Activated CD4-positive, alpha-beta T cell treated with anti-CD3 and anti-CD28 coated beads, Interleukin-2, amount 50 U/mL, for 1 hour (primary cell): ENCODE measurements at places on chromosomes 1 and 21.
A peak's percentile ranks its signal among the peaks of the same experiment; 100 is the strongest.

DNA sequence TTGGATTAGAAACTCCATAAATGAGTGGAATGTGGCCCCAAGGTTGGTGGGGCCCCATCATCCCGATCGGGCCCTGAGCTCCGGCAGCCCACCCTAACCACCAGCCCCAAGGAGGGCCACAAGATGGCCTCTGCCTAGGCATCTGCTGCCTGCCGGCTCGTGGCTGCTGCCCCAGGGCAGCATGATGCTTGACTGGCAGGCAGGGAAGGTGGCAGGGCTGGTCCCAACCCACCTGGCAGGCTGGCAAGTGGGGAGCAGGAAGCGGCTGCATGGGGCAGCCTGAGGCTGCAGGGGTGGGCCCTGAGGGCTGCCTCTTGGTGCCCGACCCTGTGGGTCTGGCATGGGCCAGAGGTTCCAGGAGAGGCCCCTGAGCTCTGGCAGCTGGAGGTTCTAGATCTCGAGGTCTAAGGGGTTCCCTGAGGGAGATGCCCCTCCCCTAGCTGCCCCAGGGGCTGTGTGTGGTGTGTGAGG, 760 bp upstream of the GJC2 start:
- no peak for DNase-seq

- DNase-seq, result no peak
Measured at GRCh38 chr1:231584117-231584516, 42.5 kb upstream of the DISC1 start.

DNA sequence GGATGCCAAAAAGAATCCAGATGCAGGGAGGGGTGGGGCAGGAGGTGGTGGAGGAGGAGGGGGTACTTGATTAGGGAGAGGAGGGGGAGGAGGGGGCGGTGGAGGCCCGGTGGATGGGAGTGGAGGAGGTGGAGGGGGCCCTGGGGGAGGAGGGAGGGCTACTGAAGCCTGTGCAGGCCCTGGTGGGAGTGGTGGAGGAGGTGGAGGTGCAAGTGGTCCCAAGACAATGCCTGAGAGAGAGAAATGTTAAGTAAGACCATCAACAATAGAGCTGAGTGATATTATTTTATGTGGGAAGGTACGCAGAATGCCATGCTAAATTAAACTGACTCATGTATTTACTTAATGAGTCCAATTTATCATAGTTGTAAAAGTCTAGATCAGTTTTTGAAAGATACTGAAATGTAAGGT, 86.8 kb upstream of the LBR start:
- no peak for DNase-seq

GRCh38 chr1:38179483-38179882, 132.9 kb upstream of the POU3F1 start:
- no peak for DNase-seq

DNA sequence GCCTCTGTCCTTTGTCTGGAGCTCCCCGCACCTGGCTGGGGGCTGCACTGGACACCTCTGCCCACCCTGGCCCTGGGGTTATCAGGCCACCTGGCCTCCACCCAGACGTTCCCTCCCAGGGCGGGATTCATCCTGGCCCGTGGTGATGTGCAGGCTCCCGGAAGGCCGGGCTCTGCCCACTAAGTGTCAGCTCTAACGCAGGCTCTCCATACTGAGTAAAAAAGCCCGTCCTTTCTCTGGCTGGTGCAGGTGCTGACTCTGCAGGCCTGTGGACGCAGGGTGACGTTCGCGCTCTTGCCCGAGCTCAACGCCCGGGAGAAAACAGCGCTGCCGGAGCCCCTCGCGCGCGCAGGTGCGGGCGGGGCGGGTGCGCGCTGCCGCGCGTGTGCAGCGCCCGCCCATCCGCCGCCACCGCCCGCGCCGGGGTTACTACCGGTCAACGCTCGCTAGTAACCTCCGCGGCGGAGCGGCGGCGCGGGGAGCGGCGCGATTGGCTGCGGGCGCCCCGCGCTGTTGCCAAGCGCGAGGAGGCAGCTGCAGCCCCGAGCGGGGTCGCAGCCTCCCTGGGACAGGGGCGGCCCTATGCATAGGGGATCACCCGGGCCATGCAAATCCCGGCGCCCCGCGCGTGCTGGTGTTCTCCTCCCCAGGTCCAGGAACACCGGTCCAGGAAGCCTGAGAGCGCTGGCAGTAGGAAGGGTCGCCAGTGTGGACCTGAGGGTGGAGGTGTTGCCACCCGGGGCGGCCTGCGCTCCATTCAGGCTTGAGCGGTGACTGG, 15.7 kb downstream of the ABCG1 start:
- peak; percentile 87 for DNase-seq

- DNase-seq, result no peak
Measured at GRCh38 chr1:90488451-90488850, 228.7 kb downstream of the BARHL2 start.

DNA sequence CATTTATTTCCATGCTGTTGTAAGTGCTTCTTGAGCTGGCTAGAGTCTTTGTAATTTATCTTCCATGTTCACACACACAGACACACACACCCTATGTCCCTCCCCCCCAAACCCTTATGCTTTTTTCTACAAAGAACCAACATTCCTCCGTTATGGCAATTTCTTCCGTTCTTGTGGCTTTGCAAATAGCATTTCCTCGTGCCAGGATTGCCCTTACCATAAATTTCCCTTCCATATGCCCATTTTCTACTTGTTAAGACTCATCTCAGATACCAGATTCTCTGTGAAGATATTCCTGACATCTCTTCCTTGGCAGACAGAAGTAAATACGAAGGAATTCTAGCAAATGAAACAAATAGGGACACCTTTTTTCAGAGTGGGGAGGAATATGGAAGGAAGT, 26.0 kb downstream of the RALGPS2 start:
- no peak for DNase-seq

- no peak for DNase-seq
Measured at GRCh38 chr1:31524186-31524901, 52.0 kb upstream of the TINAGL1 start.

GRCh38 chr1:230230948-230231773, 164.1 kb downstream of the GALNT2 start:
- no peak for DNase-seq

DNA sequence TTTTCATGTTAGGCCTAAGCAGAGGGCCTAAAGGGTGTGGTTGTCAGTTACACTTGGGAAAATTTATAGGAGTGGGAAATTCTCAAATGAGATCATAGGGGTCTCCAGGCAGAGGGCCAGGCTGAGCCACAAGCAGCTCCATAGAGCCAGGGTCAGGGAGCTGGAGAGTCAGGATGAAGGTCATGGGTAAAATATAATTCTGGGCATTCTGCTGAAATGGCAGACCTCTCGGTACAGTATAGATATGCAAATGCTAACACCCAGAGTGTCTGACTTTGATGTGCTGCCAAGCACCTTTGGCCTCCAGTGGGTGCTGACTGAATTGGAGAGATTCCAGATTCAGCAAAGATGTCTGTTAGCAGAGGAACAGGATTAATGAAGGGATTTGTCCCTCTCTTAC, 40.1 kb downstream of the DNM3 start:
- no peak for DNase-seq

GRCh38 chr1:243213045-243213787, 41.9 kb downstream of the CEP170 start:
- no peak for DNase-seq

- no peak for DNase-seq
Measured at GRCh38 chr1:5990913-5991312, 1.3 kb downstream of the NPHP4 start.

- no peak for DNase-seq
Measured at GRCh38 chr1:28064064-28064463, 24.3 kb downstream of the EYA3 start.

- DNase-seq, result no peak
Measured at GRCh38 chr21:16457498-16457897, 727.7 kb downstream of the USP25 start.

DNA sequence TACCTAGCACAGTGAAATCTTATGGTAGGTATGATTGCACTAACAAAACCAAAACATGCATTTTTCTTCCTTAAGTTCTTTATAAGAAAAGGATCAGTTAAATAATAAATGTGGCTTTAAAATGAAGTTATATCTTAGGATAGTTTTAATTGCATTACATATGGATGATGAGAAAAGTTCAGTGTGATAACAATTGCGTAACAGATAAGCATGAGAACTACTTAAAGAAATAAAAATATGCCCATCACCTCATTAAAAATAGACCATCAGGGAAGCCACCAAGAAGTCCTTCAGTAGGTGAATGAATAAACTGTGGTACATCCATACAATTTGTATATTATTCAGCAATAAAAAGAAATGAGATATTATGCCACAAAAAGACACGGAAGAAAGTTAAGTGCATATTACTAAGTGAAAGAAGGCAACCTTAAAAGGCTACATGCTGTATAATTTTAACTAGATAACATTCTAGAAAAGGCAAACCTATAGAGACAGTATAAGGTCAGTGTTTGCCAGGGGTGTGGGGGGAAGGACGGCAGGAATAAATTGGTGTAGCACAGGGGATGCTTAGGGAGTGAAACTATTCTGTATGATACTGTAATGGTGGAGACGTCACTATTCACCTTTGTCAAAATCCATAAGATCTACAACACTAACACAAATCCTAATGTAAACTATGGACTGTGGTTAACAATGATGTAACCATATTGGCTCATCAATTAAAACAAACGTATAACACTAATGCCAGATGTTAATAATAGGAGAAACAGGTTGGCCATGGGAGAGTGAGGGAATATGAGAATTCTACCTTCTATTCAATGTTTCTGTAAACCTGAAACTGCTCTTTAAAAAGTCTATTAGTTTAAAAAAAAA, 42.9 kb downstream of the MPZL1 start:
- DNase-seq, result no peak

GRCh38 chr1:93964777-93965200, 55.6 kb upstream of the GCLM start:
- DNase-seq, result no peak

- DNase-seq, result no peak
Measured at GRCh38 chr1:195908121-195908520, 700.1 kb downstream of the KCNT2 start.

DNA sequence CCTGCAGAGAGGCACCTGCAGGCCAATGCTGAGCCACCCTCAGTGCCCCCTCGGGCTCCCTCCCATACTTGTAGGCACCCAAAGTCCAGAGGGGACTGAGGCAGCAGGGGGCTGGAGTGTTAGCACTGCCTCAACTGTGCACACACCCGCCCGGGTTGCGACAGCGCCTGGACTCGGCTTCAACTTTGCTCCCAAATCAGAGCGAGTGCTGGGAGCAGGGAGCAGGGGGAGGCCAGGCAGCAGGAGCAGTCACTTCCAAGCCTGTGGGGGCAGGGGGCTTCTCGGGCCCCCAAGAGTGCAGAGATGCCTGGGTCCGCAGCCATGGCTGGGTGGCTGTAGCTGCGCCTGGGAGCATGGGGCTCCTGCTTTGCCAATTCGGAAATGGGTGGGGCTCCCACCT, 79.5 kb downstream of the DISP1 start:
- no peak for DNase-seq

GRCh38 chr1:153390938-153391710, at the start of gene S100A8:
Gene S100A8, minus strand, starts transcription at chr1:153391073. Its CDS starts 538 bp downstream, at chr1:153390535.
- no peak for DNase-seq

- no peak for DNase-seq
Measured at GRCh38 chr1:79460773-79461436, 454.4 kb upstream of the ADGRL4 start.

DNA sequence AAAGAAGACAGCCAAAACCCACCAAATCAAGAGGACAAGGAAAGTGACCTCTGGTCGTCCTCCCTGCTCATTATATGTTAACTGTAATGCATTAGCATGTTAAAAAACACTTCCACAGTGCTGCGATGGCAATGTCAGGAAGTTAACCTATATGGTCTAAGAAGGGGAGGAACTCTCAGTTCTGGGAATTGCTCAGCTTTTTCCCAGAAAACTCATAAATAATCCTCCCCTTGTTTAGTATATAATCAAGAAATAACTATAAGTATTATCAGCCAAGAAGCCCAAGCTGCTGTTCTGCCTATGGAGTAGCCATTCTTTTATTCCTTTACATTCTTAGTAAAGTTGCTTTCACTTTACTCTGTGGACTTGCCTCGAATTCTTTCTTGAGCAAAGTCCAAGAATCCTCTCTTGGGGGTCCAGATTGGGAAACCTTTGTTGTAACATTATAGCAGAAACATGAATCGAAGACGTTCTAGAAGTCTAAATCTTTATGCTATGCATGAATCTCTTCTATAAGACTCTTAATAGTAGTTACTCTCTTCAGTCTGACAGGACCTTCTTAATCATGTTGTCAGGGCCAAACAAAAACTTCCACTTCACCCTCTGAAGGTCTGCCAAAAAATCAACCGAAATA, 110.0 kb upstream of the VANGL1 start:
- no peak for DNase-seq

GRCh38 chr1:203280061-203280460, 25.3 kb upstream of the BTG2 start:
- DNase-seq, result no peak

DNA sequence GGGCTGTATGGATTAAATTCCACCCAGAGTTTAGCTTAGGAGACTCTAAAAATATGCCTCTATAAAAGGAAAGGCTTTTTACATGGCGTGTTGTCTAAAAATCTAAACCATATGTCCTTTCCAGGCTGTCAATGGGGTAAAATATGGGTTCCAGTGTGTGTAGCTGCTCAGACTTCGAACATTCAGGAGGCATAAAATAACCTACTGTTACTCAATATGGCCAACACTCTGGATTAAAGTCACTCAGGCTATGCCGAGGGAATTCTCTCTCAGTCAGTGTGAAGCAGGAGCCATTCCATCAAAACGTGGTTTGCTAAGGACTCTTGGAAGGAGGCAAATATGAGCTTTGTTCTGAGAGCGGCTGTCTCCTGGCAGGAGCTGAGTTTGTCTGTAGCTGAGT, 135.3 kb downstream of the RUNX1 start:
- no peak for DNase-seq

GRCh38 chr1:203807196-203807595, 11.8 kb downstream of the ZBED6 start:
- DNase-seq, result no peak

DNA sequence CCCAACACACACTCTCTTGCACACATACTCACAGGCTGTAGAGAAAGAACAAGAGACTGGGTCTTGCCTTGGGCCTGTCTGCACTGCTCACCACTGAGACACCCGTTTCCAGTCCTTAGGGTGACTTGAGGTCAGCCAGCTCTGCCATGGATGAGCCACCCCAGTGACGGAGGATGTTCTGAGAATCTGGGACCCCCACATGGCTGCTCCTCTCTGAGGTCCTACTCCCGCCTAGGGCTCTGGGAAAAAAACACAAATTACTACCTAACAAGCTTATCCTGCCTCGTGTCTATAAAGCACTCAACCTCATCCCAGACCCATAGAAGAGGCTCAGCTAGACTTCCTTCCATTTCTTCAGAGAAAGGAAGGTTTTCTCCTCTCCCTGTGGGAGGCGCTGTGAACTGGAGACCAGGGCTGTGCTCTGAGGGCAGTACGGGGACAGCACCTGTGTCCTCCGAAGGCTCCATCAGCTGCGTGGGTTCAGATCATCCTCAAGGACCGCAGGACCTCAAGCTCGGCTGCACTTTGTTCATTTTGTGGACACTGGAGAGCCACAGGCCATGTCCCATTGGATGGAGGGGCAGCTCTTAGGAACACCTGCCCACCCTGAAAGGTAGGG, 4.3 kb upstream of the CLEC20A start:
- no peak for DNase-seq

DNA sequence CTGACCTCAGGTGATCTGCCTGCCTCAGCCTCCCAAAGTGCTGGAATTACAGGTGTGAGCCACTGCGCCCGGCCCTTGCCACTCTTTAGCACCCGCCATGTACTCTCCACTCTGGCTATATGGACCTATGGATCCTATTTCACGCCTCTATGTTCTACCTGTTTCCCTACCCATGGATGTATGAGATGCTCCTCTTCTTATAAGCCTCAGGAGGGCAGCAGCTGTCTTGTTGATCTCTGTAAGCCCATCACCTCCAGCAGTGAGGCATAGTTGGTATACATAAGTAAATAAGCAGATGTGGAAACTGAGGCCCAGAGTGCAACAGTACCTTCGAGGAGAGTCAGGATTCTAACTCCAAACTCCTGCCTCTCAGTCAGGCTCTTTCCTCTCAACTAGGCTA, 24.7 kb upstream of the ARTN start:
- DNase-seq, result no peak
